ENCODE measurements at places on chromosomes 1 and 21.

GRCh38 chr1:246427611-246428010, 79.5 kb downstream of the SMYD3 start:
- no peak for DNase-seq

- DNase-seq = no peak
Observed at GRCh38 chr1:7207875-7208646, 422.8 kb downstream of the CAMTA1 start.

DNA sequence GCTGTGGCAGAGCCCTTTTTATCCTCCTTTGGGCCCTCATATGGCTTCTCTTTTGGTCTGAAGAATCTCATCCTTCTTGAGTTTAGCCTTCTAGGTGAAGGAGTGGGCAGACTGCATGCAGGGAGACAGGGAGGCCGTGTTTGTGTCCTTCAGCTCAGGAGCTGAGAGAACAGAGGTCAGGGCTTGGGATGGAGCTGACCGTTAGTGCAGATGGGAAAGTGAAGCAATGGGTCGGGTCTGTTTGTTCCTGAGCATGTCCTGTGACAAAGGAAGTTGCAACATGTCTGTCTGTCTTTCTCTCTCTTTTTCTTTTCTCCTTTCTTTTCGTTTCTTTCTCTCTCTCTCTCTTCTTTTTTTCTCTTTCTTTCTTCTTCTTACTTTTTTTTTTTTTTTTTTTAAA, 14.9 kb downstream of the MAPKAPK2 start:
- no peak for DNase-seq

GRCh38 chr1:19067182-19067911, 110.9 kb upstream of the IFFO2 start:
- no peak for DNase-seq

GRCh38 chr1:172269084-172269483, 151.4 kb upstream of the C1orf105 start:
- DNase-seq = no peak

Measured in stimulated activated CD4-positive, alpha-beta T cell treated with anti-CD3 and anti-CD28 coated beads, Interleukin-2, amount 100 ng/mL, for 4 hours (primary cell).